ENCODE measurements at places on chromosomes 1 and 21.

DNA sequence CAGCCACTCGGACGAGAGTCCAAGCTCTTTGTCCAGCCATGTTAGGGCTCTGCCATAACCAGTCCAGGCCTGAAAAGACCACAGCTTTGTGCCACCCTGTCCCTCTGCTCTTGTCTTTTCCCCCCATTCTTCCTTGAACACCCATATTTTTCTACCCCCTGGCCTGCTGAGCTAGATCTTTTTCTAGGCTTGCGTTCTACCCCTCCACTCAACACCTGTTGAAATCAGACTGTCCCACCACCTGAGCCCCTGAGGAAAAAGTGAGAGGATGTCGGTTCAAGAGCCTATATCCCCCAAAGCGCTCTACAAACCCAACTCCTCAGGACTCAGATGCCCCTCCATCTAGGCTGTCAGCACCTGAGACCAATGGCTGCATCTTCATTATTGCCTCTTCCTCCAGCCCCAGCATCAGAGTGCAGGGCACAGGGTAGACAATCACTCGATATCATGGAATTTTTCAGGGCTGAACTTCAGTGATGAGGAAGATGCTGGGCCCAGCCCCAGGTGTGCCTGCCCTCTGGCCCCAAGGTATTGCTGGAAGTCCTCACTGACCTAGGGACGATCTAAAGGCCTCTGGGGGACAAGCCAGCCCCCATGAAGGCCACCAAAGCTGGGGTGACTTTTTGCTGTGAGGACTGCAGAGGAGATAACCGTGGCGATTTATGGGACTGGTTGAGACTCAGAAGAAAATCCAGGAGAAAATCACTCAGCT is 75.3 kb downstream of the CD247 start:
- DNase-seq, result no peak

DNA sequence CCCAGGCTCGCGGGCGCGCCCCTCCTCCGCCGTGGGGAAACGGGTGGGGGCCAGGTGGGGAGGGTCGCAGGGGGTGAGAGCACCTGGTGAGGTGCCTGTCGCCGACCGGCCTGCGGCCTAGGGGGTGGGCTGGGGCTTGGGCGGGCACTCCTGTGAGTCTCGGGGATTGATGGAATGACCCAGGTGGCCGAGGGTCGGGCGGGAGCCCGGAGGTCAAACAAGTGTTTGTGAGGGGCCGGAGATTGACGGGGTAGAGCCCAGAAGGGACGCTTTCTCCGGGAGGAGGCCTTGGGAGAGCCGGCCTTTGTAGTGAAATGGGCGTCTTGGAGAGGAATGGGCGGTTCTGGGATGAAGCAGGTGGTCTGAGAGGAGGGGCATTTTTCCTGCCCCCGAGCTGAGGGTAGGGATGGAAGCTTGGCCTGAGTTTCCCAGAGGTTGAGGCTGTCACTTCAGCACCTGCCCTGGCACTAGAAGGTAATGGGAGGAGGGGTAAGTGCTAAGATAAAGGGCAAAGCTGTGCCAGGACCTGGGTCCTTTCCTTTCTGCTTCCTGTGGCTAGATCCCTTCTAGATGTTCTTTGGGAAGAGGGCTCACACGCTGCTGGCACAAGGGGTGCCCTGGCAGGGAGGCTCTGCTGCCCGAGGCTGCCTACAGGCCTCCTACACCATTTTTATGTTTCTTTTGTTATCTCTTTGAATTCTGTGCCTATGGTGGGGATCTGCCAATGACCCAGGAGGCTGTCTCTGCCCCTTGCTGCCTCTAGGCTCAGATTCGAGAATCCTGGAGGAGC is 56.1 kb downstream of the NDUFS5 start:
- DNase-seq, result no peak

- no peak for DNase-seq
Observed at GRCh38 chr1:203351037-203351625, at the start of gene FMOD. Gene FMOD (minus strand): TSS chr1:203351122. CDS start chr1:203348270, 2,852 bp downstream.

DNA sequence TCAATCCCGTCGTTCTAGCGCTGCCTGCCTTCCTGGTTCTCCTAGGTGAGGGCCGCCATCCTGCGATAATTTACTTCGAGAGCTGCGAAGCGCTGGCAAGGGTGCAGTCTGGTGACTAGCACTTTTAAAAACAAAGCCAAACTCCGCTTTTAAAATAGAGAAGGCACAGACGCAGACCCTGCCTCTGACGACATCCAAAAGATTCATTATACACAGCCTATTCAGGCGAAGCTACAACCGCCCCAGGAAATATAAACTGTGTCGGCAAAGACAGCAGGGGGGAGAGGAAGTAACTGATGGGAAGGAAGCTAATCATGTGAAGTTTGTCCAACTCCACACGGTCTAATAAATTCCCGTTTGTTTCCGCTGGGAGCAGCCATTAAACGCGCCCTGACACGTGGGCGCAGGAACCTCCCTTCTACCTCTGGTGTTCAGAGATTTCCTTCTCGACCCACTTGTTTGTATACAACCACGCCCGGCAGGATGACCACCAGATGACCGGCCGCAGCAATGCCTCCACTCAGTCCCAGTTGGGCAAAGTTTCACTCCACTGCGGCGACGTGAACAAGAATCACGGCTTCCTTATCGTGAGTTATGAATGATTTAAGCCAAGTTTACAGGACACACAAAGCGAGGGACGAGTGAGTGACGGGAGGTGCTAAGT is 1.3 kb downstream of the GNG12 start:
- no peak for DNase-seq

DNA sequence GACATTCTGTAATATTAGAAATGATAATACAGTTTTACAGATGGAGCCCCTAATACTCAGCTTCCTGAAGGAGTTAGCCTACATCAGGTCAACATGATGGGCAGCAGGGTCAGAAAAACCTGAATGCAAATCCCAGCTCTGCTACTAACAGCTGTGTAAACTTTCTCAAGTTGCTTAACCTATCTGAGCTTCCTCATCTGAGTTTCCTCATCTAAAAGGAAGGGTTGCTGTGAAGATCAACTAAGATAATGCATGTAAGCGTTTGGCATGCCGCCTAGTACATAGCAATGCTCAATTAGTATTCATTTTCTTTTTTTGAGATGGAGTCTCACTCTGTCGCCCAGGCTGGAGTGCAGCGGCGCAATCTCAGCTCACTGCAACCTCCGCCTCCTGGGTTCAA is 18.4 kb upstream of the DESI2 start:
- DNase-seq, result no peak

GRCh38 chr1:166261511-166261910 is 94.7 kb upstream of the FAM78B start:
- DNase-seq, result no peak

GRCh38 chr1:92923664-92924063 is 37.6 kb downstream of the DIPK1A start:
- DNase-seq, result no peak

DNA sequence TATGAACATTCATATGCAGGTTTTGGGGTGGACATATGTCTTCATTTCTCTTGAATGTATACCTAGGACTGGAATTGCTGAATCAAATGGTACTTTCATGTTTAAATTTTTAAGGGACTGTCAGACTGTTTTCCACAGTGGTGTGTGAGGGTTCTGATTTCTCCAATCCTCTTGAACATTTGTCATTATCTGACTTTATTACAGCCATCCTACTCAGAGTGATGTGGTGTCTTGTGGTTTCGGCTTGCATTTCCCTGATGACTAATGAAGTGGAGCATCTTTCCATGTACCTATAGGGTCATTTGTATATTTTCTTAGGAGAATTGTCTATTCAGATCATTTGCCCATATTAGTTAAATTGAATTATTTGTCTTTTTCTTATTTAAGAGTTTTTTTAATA is 35.4 kb upstream of the ZNF281 start:
- no peak for DNase-seq

- DNase-seq, result no peak
Observed at GRCh38 chr1:85283475-85284199, 7.2 kb upstream of the BCL10 start.
